Caki2 (cell line): ENCODE measurements at places on chromosomes 3 and 15. TPM values are rescaled to one million over a fixed set of nuclear protein-coding genes. Genes with fewer than 3 reads are reported as not detected.

DNA sequence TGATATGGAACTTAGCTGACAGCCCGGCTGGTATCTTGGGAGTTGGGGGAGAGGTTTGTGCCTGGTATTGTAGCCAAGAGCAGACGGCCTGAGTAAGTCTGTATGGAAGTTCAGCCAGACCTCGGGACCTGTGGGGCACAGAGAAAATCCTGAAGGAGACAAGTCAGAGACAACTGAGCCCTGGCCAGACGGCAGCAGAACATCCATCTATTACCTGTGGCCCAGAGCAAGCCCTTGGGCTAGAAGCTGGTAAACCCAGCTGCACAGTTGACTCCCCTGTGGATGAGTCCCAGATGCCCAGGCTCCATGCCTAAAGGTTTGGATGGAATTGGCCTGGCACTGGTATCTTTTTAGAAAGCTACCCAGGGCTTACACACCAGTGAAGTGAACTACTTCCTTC, 70.4 kb upstream of the DLG1 start:
- no peak for DNase-seq

GRCh38 chr3:130699765-130700164, 46.9 kb downstream of the PIK3R4 start:
- no peak for DNase-seq

DNA sequence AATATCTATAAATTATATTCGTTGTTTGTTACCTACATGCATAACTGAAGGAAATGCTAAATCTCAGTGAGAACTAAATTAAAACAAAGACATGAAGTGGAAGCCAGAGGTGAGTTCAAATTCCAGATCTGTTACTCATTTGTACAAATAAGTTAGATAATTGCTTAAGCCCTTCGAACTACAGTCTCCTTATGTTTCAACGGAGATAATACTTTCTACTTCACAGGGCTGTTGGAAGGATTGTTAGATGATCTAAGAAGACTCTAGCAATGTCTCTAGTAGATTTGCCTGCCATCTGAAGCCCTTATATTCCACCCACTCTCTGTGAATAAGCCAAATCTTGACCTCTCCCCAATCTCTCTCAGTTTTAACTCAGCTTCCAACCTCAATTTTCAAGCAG, 125.8 kb downstream of the P2RY1 start:
- no peak for DNase-seq

DNA sequence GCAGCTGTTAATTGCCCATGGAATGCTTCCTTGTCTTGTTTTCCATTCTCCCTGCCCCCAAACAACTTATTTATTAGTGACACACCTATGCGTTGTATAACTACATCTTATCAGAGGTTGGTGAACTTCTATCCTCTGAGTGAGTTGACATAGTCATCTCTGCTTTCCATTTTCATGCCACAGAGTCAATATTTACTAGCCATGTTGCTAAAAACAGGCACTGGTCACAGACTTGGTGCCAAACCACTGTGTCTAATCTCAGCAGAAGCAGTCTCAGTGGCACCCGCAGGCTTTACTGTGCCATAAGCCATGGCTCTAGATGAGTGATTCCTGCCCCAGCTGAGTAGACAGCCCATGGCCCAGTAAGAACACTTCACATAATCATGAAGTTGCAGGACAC, 26.5 kb downstream of the DAPK2 start:
- DNase-seq, result peak; percentile 89

RTP3 gene
- total RNA-seq, result not detected in 2 replicates

DNA sequence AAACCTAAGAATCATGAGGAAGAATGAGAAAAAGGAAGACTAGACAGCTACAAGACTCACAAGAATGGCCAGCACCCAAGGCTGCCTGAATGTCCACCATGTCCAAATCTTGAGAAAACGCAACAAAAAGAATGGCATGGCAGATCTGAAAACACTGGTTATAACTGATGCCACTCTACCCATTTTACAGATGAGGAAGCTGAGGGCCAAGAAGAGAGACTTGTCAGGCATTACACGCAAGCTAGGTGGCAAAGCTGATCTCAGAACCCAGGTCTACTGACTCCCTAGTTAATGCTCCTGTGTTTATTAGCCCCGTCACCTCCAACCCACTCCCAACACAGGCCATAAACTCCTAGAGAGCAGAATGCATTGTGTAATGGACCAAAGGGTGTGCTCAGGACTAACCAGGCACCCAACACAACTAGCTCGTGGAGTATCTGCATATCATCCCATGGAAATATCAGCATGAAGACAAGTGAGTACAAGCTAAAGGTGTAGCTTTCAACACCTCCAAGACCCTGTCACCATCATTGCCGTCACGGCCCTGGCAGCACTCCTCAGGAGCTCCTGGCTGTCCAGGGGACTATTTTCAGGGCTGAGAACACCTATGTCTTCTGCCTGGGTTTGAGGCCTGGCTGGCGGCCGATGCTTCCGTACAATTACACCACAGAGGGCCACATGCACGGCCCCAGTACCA, 111.7 kb downstream of the XXYLT1 start:
- no peak for DNase-seq

GRCh38 chr3:62723166-62723913, 151.9 kb downstream of the CADPS start:
- no peak for DNase-seq

CHRNA5 gene
- total RNA-seq, result 9.0 and 44.5 TPM in 2 replicates

GRCh38 chr3:11423868-11424267, 151.7 kb downstream of the ATG7 start:
- DNase-seq, result no peak

DNA sequence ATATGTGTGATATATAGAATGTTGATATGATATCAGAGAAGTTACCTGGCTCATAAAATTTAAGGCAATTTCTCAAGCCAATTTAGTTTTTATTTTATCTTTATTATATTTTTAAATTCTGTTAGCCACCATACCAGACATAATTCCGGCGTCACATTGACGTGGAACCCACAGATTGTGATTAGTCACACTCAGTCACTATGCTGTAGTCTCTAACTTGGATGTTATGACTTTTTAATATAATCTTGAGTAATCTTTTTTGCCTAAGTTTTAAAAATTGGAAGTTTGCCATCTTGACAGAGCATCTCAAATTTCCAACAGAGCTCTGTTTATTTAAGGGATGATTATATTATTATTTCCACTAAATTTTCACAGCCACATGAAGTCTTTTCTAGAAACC, 9.7 kb upstream of the DCLK3 start:
- no peak for DNase-seq

- DNase-seq, result no peak
Measured at GRCh38 chr3:138404121-138404520, 30.3 kb upstream of the ESYT3 start.

DNA sequence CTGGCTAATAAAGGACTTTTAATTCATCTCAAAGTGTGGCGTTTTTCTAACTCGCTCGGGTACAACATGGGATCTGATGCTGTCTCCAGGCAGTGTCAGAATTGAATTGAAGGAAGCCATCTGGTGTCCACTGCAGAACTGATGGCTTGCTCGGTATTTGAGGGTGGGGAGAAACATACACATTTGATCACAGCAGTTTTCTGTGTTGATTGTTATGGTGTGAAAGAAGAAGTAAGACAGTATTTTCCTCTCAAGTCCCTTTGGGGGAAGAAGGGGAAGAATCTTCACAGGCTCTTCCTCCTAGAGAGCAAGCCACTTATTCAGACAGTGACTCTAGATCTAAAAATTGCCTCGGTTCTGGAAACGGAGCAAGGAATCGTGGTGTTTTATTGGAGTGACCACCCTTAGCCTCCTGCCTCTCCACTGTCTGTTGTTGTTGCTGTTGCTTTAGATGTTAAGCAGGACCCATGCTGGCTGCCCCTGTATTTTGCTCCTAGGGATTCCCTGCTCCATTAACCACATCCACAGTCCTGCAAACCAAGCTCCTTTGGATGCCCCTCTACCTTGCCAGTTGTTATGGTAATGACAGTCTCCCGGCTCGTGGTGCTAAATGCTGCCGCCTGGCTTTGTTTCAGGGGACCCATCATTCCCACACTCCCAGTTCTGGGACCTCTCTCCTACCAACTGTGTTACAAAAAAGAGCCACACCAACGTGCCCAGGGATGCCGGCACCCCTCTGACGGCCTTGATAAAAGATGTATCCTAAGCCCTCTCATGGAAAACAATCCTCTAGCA, 15.3 kb upstream of the MCCC1 start:
- no peak for DNase-seq

DNA sequence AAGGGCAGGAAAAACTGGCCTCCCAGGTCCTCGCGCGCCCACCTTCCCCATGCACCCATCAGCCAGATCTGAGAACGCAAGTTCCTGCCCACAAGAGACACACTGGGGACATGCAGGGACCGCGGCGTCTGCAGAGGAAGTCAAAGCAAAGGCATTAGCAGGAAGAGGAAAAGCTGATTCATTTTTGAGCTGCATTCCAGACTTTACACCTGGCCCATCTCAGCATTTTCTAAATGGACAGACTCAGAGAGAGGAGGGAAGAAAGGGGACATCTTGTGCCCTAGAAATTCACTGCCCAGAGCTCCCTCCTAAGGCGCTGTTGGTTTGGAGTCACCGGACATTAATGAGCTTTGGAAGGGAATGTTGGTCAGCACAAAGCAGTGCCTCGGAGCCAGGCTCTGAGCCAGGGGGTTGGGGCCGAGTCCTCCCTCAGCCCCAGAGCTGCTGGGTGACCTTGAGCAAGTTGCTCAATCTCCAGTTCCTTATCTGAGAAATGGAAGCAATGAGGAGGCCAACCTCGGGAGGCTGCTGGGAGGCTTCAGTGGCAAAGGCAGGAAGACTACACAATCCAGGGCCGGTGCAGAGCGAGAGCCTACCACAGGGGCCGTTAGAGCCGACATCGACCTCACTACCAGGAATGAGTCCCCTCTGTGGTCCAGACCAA, 150.5 kb upstream of the IQSEC1 start:
- no peak for DNase-seq
